ENCODE measurements at places on chromosomes 6 and 20. TPM values are rescaled to one million over a fixed set of nuclear protein-coding genes. Genes with fewer than 3 reads are reported as not detected.

- DNase-seq: no peak
These were observed 1.5 kb downstream of the PRRT1 start for GRCh38 chr6:32149932-32150870.

The PKHD1 gene
- 3.6 TPM for total RNA-seq

- no peak for DNase-seq
These were observed 40.1 kb downstream of the ADGRG6 start for GRCh38 chr6:142341855-142342330.

The RAD21L1 gene
- total RNA-seq: not detected

DNA sequence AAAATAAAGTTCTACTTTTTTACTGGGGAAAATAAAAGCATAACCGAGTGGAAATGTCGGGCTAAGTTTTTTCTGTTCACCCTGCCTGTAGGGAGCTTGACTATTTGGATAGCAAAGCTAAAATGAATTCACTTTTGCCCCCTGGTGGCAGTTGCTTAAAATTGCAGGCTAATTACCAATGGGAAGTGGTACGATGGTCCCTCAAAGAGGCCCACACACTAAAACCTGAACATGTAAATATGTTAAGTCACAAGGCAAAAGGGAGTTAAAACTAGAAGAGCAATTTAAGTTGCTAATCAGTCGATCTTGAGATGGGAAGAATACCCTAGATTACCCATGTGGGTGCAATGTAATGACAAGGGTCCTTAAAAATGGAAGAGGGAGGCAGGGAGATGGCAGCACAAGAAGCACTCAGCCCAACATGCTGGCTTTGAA is 916 bp upstream of the SUN5 start:
- no peak for DNase-seq

The LAMA5 gene
- total RNA-seq: 40.4 TPM

DNA sequence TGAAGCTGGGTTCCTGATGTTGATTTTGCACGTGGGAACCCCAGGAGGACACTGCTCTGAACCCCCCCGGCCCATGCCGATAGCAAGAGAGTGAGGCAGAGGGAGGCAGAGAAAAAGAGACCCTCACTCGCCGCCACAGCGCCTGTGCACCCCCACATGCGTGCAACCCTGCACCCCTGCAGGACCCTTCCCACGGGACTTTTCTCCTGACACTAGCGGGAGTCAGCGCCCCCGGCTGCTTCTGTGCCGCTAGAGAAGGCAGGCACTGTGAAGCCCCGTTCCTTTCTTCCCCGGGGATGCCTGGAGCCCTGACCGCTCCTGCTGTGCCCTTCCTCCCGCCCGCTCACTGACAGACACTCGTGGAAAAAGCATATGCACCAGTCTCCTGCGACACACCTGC is 67.4 kb downstream of the GMPR start:
- DNase-seq: no peak

- DNase-seq: no peak
These were observed 56.0 kb downstream of the CDK5RAP1 start for GRCh38 chr20:33345342-33345741.

The MAPK14 gene
- 84.1 TPM for total RNA-seq

The IYD gene
- total RNA-seq: 0.69 TPM

DNA sequence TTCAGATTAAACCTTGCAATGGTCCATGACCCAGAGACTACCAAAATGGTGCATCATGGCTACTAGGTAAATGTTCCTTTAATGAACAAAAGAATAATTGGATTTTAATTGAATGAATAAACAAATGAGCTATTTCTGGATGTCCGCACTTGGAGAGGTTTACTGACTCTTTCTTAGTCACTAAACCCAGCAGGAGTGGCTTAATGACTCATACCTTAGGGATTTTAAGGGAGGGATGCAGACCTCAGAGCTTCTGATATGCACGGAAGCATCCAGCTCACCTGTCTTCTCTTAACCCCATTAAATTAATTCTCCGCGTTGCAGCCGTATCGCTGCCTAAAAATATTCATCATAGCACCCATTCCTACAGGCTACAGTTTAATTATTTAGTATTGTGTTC is 970.0 kb upstream of the SLC35B3 start:
- no peak for DNase-seq

GRCh38 chr6:150323205-150323604 is 45.6 kb upstream of the IYD start:
- no peak for DNase-seq

GRCh38 chr6:73400656-73401055 is 6.0 kb downstream of the DDX43 start:
- DNase-seq: no peak

Measured in urinary bladder (tissue), 4 donors.